Suprapubic skin (tissue), 4 donors: ENCODE measurements at places on chromosomes 3 and 15. TPM values are rescaled to one million over a fixed set of nuclear protein-coding genes. Genes with fewer than 3 reads are reported as not detected.

- DNase-seq, result no peak
Measured at GRCh38 chr3:45997942-45998341, 2.3 kb upstream of the FYCO1 start.

DNA sequence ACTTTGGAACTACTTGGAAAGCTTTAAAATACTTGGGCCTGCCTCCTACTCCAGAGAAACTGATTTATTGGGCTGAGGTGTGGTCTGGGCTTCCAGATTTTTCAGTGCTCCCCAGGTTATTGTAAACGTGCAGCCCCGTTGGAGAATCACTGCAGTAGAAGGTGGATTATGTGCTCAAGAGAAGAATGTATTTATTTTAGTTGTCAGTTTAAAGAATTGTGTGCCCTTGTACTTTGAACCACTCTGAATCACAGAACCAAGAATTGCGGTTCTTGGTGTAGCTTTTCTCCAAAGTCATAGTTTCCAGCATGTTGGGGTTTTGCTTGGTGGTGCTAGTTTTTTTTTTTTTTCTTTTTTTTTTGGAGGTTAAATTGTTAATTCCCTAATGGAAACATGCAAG lies 1.6 kb downstream of the TATDN2 start:
- DNase-seq, result no peak

Gene PLA2G4B
- total RNA-seq, result 72.0 TPM

DNA sequence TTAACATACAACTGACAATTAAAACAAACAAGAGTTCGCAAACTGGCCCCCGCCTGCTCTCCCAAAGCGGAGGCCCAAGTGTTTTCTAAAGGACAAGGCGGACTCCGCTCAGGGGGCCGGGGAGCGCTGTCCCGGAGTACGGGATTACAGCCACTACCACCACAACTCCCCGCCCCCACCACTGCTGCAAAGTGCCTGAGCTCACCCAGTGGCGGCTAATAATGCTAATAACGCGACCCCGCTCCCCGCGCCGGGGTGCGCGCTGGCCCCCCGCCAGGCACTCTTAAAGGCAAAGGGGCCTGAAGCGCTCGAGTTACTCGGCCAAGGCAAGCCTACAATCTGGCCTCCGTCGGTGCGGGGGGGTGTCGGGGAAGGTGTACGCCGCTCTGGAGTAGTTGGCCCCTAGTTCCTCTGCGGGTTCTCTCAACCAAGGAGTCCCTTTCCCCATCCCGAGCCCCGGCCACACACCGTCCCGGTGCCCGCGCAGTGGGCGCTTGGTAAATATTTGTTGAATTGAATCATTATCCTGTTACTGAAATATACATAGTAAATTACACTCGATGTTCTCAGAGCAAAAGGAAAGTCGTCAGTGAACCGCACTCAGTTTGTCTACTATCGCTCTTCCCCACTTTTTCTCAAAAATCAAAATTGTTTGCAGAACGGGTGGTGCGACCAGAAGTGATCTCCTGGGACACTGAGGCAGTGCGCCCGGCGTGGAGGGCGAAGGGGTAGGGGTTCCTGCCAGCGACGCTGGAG lies 827 bp downstream of the WNT5A start:
- DNase-seq, result no peak

GRCh38 chr3:38623539-38623938 lies 25.9 kb downstream of the SCN5A start:
- DNase-seq, result no peak

DNA sequence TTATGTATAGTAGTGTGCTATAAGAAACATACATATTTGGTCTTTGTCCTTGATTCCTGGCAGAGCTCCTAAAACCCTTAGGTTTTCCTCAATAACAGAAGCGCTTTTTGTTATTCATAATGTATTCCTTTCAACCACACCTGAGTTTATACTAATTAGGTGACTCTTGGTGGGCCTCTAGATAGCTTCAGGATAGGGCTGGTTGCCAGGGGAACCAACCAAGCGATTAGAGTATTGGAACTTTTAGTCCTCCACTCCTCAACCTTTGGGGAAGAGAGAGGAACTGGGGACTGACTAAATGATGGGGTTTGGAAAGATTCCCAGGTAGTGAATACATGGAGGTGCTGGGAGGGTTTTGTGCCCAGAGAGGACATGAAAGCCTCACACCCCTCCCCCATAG lies 24.6 kb downstream of the TMCC1 start:
- DNase-seq, result no peak
